ENCODE measurements at places on chromosomes 6 and 20. TPM values are rescaled to one million over a fixed set of nuclear protein-coding genes. Genes with fewer than 3 reads are reported as not detected.

MYB gene
- total RNA-seq: 0.53 TPM

ISM1 gene
- 0.06 TPM for total RNA-seq

C20orf173 gene
- not detected for total RNA-seq

TUBB2B gene
- 1.4 TPM for total RNA-seq

SLX4IP gene
- total RNA-seq: 5.9 TPM

RAE1 gene
- total RNA-seq: 25.2 TPM

GABRR2 gene
- total RNA-seq: 0.26 TPM

ECT2L gene
- total RNA-seq: under 0.01 TPM

ZSCAN31 gene
- 8.0 TPM for total RNA-seq

B3GAT2 gene
- not detected for total RNA-seq

OPN5 gene
- 1.1 TPM for total RNA-seq

KCNK16 gene
- not detected for total RNA-seq

CGA gene
- not detected for total RNA-seq

UTRN gene
- 172 TPM for total RNA-seq

RAET1L gene
- total RNA-seq: not detected

CST5 gene
- not detected for total RNA-seq

FLRT3 gene
- 0.06 TPM for total RNA-seq

CEP162 gene
- total RNA-seq: 4.6 TPM

CRISP2 gene
- not detected for total RNA-seq

FRK gene
- total RNA-seq: 0.79 TPM

OR2J3 gene
- total RNA-seq: not detected

PBOV1 gene
- total RNA-seq: not detected

PSMB8 gene
- total RNA-seq: 65.9 TPM

UST gene
- total RNA-seq: 32.4 TPM

C20orf202 gene
- not detected for total RNA-seq

LSM2 gene
- 17.9 TPM for total RNA-seq

SLC13A3 gene
- 1.5 TPM for total RNA-seq

SLC17A9 gene
- total RNA-seq: 14.1 TPM

RPRD1B gene
- 18.8 TPM for total RNA-seq

CLIC5 gene
- total RNA-seq: not detected

FAM83B gene
- total RNA-seq: not detected

DEFB123 gene
- total RNA-seq: not detected

SLPI gene
- not detected for total RNA-seq

GJA1 gene
- 642 TPM for total RNA-seq

COL12A1 gene
- total RNA-seq: 328 TPM

MCCD1 gene
- total RNA-seq: not detected

DAAM2 gene
- total RNA-seq: 13.6 TPM

HUS1B gene
- 0.66 TPM for total RNA-seq

OXT gene
- not detected for total RNA-seq

MOXD1 gene
- 29.5 TPM for total RNA-seq

CALHM5 gene
- total RNA-seq: 11.8 TPM
